Fibroblast of skin of left biceps (primary cell): ENCODE measurements at places on chromosomes 12 and 14.

- no peak for DNase-seq
Measured at GRCh38 chr14:52852810-52853521, 61.6 kb upstream of the GNPNAT1 start.

DNA sequence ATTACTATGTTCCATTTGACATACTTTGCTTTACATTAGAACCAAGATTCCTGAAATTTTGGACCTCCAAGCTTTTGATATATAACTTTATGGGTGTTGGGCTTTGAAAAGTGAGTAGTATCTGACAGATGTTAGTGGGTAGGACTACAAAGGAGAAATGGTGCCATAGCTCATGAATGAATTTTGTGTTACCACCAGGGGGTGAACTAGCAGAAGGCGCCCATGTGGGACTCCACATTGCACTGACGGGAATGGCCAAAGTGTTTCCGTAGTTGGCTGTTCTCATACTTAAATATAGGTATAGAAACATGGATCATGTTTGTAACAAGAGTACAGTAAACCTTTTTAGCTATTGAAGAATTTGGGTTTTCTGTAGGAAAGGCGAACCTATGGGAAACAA is 337.5 kb downstream of the FLRT2 start:
- DNase-seq = no peak

- DNase-seq = peak; percentile 2
Measured at GRCh38 chr12:27733052-27733656, 22.5 kb downstream of the MRPS35 start.

GRCh38 chr14:92461891-92462290 is 51.7 kb upstream of the RIN3 start:
- no peak for DNase-seq

- DNase-seq = no peak
Measured at GRCh38 chr12:81440001-81440400, 319.1 kb downstream of the PPFIA2 start.

- no peak for DNase-seq
Measured at GRCh38 chr14:31326111-31326510, 94.2 kb downstream of the HEATR5A start.

- no peak for DNase-seq
Measured at GRCh38 chr14:105862581-105863239, 336.3 kb downstream of the TMEM121 start.

DNA sequence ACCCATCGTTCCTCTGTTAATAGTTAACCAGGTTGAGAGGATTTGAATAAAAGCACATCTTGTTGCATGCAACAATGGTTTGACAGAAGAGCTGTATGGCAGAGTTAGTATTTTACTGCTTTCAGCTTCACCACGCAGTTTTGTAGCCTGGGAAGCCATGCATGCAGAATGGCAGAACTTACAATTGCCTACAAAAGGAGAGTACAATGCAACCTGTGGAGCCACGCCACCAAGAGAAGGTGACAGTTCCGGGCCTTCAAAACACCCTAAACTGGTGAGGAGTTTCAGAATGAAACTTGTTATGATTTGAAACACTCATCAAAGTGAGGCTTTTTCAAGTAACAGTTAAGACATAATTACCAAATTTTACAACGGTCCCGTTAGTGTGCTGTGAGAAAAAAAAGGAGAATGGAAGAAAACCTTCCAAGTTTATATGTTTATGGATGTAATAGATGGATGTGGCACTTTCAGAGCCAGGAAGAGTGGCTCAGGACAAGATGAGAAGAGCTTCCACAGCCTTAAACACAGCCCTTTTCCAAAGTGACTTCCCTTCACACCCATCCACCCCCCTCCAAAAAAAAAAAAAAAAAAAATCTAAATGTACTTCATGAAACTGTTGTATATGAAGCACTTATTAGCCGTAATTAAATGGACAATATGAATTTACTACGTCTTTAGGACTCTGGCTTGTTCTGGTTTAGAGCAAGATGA is 158.7 kb downstream of the EGLN3 start:
- no peak for DNase-seq

DNA sequence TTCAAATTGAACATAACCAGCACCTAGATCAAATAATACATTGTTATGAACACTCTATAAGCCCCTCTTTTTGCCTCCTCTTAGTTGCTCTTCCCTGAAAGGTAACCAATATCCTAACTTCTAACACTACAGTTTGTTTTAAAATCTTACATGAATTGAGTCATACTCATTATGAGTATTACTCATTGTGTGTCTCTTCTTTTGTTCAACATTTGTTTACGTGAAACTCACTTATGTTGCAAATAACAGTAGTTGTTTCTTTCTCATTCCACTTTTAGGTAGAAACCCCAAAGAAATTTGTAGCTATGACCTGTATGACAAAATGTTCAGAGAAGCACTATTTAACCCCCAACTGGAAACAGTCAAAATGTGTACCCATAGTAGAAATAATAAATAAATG is 6.6 kb downstream of the LRRC9 start:
- no peak for DNase-seq

DNA sequence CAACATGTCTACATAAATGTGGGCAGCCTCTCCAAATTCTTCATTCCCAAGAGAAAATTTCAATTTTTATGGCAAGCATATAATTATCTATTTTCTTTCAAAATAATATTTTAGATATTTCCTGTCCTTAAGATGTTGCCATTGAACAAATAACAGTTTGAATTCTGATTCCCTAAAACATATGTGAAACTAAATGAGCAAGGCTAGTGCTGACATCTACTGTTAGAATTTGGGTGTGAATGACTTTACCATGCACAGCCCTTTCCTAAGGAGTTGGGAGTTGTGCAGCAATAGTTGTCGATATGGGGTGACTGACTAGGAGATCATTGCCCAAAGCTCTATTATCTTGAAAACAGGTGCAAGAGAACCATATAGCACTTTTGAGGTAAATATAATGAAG is 108.2 kb upstream of the SLC38A4 start:
- DNase-seq = no peak

- no peak for DNase-seq
Measured at GRCh38 chr14:65164068-65164824, 61.9 kb upstream of the MAX start.

- no peak for DNase-seq
Measured at GRCh38 chr14:102661614-102662013, 69.2 kb downstream of the RCOR1 start.
